LHCN-M2 (cell line): ENCODE measurements at places on chromosomes 13 and 19. TPM values are rescaled to one million over a fixed set of nuclear protein-coding genes. Genes with fewer than 3 reads are reported as not detected.

GRCh38 chr13:27037571-27037970, 134.0 kb downstream of the USP12 start:
- DNase-seq = no peak

DNA sequence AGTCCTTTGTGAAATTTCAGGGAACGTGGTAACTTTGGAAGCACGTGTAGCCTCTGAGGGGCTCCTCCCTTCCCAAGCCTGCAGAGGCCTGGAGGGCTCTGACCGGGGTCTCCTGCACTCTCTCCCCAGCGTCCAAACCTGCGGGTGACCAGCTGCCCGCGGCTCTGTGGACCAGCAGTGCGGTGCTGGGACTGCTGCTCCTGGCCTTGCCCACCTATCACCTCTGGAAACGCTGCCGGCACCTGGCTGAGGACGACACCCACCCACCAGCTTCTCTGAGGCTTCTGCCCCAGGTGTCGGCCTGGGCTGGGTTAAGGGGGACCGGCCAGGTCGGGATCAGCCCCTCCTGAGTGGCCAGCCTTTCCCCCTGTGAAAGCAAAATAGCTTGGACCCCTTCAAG, 2.7 kb upstream of the TPGS1 start:
- no peak for DNase-seq

Gene TNFSF13B
- 4.4 and 7.2 TPM in 2 replicates for total RNA-seq

DNA sequence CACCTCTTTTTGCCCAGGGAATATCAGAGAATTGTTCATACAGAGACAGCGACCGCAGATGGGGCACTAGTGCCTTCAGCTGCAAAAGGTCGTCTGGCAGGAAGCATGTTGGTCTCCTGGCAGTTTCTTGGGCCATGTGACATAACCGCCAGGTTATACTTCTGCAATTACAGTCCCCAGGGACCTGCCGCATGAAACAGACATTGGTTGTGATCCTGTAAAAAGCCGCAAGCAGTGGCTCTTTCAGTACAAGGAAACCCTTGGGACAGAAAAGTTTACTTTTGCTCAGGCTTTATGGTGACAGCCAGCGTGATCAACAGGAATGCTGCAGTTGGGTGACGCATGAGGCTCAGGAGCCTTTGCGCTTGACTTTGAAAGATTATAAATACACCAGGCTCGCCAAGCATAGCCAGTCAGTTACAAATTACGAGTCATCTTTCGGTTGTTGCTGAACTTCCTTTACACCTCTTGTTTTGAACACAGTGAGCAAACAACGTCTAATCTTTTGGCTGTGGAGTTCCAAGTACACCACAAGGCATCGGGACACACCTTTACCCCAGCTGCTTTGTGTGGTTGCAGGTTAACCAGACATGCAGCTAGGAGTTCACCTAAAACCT, 50.5 kb upstream of the UBE2L5 start:
- DNase-seq = peak; percentile 30

GRCh38 chr19:7214324-7215089, 79.7 kb downstream of the INSR start:
- DNase-seq = no peak

Gene POGLUT2
- total RNA-seq = 10.6 and 11.5 TPM in 2 replicates

GRCh38 chr19:37342753-37343152, 28.1 kb upstream of the ZNF527 start:
- peak; percentile 22 for DNase-seq

- DNase-seq = no peak
Measured at GRCh38 chr13:84129966-84130365, 247.7 kb upstream of the SLITRK1 start.

Gene SERTM1
- not detected in 2 replicates for total RNA-seq

DNA sequence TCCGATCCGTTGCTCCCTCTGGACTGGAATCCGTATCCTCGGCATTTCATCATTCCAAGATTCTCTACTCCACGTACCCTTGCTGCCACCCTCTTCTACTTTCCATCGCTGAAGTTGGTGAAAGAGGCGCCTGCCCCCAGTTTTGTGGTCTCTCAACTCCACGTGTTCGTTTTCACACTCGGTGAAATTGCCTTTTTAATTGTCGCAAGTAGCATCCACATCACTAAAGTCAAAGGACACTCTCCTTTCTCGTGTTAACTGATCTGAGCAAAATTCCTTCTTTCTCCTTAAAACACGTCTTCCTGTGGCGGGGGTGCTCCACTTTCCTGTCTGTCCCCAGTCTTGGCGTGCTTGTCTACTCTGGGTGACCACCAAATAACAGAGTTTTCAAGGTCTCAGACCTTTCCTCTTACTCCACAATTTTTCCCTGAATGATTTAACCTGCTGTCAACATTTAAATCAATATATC, 1.1 kb upstream of the TMTC4 start:
- DNase-seq = no peak

Gene WTIP
- 18.8 and 24.3 TPM in 2 replicates for total RNA-seq

Gene DIAPH3
- 30.2 and 33.6 TPM in 2 replicates for total RNA-seq

DNA sequence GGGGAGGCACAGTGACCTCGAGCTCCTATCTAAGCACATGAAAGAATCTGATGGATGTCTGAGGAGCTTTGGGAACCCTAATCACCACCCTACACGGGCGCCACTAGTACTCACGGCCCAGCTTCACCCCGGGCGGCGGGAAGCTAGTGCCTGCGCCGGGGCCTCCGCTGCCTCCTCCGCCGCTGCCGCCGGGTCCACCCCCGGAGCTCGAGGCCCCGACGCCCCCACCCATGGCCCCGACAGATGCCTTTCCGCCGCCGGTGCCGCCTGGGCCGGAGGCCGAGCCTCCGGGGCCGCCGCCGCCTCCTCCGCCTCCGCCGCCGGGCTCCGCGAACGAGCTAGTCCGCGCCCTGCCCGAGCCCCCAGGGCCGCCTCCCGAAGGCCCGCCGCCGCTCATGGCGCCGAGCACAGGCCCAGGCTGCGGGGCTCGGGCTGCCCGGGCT, 312 bp downstream of the GSK3A start:
- DNase-seq = no peak

GRCh38 chr13:80339912-80340650, 845 bp downstream of the SPRY2 start:
- DNase-seq = peak; percentile 45

Gene ZNF442
- 3.0 and 4.2 TPM in 2 replicates for total RNA-seq

DNA sequence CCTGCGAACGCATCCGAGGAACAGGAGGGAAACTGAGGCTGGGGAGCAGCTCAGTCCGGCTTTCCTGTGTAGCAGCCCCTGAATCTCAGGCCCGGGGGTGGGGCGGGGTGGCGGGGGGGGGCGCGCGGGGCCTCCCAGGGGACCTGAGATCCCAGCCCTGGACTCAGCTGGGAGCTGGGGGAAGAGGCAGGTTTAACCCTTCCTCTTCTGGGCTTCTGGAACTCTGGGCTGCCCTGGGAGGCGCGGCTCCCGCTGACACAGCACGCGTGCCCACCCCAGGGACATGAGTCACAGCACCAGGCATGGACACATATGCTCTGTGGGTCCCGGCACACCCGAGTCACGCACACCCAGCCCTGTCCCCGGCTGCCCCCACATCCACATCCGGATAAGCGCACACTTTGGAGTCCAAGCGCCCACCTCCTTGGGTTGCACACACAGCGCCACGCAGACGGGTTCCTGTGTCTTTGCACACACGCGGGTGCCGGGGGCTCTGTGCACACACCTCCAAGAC, 3.5 kb upstream of the CIRBP start:
- DNase-seq = peak; percentile 95

Gene CRLF1
- total RNA-seq = 0.86 and 5.8 TPM in 2 replicates

Gene CD37
- total RNA-seq = not detected in 2 replicates

DNA sequence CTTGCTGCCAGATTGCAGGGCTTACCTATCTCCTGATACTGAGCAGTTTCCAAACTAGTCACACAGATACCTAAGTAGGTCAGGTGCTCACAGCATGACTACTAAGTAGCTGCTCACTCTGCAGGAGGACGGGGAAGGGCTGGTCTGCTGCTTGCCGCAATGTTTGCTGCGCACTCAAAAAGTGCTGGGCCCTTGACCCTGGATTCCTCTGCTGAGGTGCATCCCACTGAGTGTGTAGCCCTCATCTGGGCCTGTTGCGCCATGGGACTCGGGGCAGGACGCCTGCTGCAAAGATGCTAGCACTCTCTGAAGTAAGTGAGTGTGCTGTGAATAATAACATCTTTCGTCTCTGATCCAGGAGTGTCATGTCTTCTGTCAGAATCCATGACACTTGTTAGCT, 59.2 kb upstream of the MEDAG start:
- no peak for DNase-seq
